ENCODE measurements at places on chromosomes 7 and 10. TPM values are rescaled to one million over a fixed set of nuclear protein-coding genes. Genes with fewer than 3 reads are reported as not detected.

Gene DNAJC1
- 23.2 TPM for total RNA-seq

DNA sequence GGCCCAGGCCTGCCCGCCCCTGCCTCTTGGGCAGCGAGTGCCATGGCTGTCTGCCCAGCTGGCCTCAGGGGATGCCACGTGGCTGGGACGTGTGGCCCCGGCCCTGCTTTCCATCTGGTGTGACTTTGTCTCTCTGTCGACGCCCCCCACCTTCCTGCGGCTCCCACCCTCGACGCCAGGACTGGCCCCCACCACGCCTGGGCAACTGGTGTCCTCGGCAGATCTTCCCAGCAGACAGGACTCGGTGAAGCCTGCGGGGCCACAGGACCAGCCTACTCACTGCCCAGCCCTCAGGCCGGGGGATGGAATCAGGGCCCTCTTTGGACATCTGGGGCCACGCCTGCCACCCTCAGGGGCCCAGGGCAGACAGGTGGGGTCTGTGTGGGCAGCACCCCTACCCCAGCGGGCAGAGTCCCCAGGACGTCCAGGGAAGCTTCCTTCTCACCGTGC is 55.1 kb downstream of the UNCX start:
- no peak for DNase-seq

- no peak for DNase-seq
Observed at GRCh38 chr10:6416892-6417512, 163.1 kb downstream of the PRKCQ start.

GRCh38 chr7:3897430-3898372 is 596.6 kb downstream of the SDK1 start:
- no peak for DNase-seq

DNA sequence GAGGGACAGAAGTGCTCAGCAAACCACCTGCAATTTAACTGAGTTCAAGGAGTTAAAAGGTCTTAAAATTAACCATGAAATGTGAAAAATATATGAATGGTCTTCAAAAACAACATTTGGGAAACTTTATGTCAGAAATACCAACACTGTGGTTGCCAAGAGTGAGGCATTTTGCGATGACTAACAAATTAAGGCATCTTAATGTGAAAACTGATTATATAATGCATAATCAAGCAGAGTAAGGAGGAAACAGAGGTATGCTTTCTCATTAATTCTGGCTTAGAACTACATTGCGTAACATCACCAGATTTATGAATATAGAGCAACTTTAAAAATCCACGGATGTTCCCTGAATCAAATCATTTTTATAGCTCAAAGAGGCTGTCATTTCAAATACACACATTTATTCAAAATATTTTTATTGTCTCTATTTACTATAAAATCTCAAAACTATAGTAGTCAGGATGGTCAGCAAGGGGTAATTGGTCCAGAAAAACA is 335.5 kb downstream of the LRRTM3 start:
- no peak for DNase-seq
